Brain microvascular endothelial cell (primary cell): ENCODE measurements at places on chromosomes 6 and 20.

- no peak for DNase-seq
Observed at GRCh38 chr20:35226126-35226883, at the start of gene MMP24. Gene MMP24 (plus strand): TSS chr20:35226690. CDS start chr20:35226739, 49 bp downstream.

GRCh38 chr20:704726-705125 is 29.1 kb upstream of the SCRT2 start:
- DNase-seq, result no peak

DNA sequence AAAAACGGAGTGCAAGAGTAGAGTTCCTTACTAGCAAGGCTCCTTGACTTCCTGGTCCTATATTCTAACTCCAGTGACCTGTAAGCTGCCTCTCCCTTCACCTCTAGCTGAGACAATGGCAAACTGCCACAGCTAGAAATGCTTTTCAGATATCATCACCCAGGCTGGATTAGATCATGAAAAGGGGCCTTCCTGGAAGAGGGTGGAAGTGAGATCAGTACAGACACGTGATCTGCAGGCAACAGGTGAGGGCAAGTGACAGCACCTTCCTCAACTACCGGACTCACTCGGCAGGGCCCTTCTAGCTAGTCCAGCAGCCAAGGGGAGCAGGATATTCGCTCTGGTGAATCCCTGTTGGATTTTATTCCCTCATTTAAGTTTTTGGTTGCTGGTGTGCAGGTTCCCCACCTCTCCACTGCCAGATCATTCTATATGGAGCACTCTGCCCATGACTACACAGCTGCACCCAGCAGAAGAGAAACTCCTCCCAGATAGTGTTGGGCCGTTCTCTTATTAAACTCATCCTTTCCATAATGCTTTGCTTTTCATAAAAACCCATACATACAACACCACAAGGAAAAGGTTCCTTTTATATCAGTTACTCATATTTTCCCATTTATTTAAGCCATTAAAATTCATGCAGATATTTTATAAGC is 26.4 kb upstream of the FAM83C start:
- peak; percentile 85 for DNase-seq

DNA sequence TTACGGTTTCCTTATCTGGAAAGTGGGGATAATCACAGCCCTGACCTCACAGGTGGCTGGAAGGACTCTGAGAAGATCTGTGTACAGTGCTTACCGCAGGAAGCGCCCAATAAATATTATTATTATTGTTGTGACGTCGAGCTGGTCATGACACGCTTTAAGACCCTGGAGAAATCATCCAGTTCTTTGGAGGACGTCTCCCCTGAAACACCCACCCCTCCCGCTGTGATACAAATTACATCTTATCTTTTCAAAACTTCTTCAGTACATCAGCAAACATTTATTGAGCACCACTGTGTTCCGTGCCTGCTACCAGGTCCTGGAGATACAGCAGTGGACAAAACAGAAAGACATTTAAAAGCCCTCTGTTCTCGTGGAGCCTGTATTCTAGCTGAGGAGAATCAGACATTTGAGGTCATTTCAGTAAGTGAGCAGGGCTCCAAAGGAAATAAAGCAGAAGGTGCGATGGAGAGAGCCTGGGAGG is 118.7 kb downstream of the CEBPB start:
- peak; percentile 65 for DNase-seq

- no peak for DNase-seq
Observed at GRCh38 chr20:33669873-33670640, 3.3 kb downstream of the ACTL10 start.

DNA sequence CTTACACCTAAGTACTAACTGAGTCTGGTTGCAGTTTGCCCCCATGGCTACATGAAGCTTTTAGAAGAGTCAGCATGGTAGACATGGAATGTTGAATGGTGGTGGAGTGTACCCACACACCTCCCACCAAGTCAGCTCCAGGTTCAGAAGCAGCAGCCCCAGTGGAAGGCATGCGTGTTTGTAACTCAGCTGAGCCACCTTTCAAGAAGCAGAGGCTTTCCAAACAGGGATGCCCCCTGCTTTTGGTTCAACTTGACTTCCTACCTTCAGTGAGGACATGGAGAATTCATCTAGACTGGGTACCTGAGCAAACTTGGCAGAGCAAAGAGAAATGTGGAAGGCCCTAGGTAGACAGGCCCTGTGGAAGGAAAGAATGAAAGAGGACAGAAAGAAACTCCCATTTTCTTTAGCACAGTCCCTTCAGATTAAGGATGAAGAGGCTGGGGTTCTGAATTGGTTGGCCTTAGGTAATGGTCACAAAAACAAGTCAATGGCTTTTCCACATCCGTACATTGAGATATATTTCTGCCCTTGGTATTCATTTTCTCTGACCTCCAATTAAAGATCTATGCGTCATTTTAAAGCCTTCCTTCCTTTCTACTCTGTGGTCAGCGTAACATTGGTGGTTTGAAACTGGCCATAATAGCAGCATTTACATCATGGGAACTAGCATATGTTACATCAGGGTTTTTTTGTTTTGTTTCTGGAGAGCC is 53.2 kb downstream of the HFE start:
- no peak for DNase-seq
